A549 treated with AZD2906 at 1 μM for 4 hours (cell line): ENCODE measurements at places on chromosomes 5 and 9. TPM values are rescaled to one million over a fixed set of nuclear protein-coding genes. Genes with fewer than 3 reads are reported as not detected.

The DNAJC18 gene
- 5.8 to 8.8 TPM (median 7.1 TPM) in 5 replicates for total RNA-seq

The DAB2IP gene
- 9.8 to 14.0 TPM (median 11.2 TPM) in 5 replicates for total RNA-seq

The PRDM9 gene
- 0.02 TPM in 1 of 5 replicates, not detected in the others for total RNA-seq

The FREM1 gene
- not detected in 5 replicates for total RNA-seq

The CD274 gene
- 1.3 to 2.1 TPM (median 1.7 TPM) in 5 replicates for total RNA-seq
